GM23248 (cell line): ENCODE measurements at places on chromosomes 6 and 20. TPM values are rescaled to one million over a fixed set of nuclear protein-coding genes. Genes with fewer than 3 reads are reported as not detected.

BPIFB1 gene
- not detected in 2 replicates for polyA plus RNA-seq

PHACTR2 gene
- polyA plus RNA-seq = 39.4 and 40.4 TPM in 2 replicates

GHRH gene
- not detected in 2 replicates for polyA plus RNA-seq

TAAR6 gene
- not detected in 2 replicates for polyA plus RNA-seq

C6orf15 gene
- not detected in 2 replicates for polyA plus RNA-seq

PSMA7 gene
- polyA plus RNA-seq = 488 and 493 TPM in 2 replicates

INSM1 gene
- not detected in 2 replicates for polyA plus RNA-seq

TTK gene
- polyA plus RNA-seq = 7.8 and 8.7 TPM in 2 replicates
